ENCODE measurements at places on chromosomes 4 and X. TPM values are rescaled to one million over a fixed set of nuclear protein-coding genes. Genes with fewer than 3 reads are reported as not detected.

DNA sequence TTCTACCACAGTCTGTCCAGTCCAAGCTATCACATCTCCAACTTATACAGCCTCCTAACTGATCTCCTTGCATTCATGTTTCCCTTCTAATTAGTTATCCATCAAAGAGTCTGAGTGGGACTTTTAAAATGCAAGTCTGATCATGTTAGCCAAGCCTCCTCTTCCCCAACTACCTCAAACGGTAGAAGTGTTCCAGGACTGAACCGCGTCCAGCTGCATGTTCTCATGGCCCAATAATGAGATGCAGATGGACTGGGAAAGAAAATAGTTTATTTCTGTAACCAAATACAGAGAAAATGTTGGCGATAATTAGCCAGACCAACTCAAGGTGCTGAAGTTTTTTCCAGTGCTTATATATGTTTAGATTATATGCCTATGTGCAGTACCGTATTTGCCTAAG lies 46.6 kb upstream of the PPP1R2C start:
- H3K4me1 ChIP-seq: no peaks in the 10 kb centered on the region
- no peak overlapping the region for H3K4me3 ChIP-seq

- no peaks in the 10 kb centered on the region for H3K4me1 ChIP-seq
- H3K36me3 ChIP-seq: peaks cover 10% of the 10 kb centered on the region
- no peak overlapping the region for H3K27ac ChIP-seq
- H3K27me3 ChIP-seq: no peaks in the 10 kb centered on the region
- no peak for DNase-seq
These were observed 31.1 kb downstream of the METTL14 start for GRCh38 chr4:118716304-118716703.

GRCh38 chrX:107000013-107000515 lies at the start of gene MORC4:
Gene MORC4 (minus strand): TSS chrX:107000212. CDS start chrX:106999969, 243 bp downstream.
- H3K4me3 ChIP-seq: no peak within 1 kb of the TSS
- peaks cover 6% of the 10 kb centered on the region for H3K27me3 ChIP-seq
- H3K27ac ChIP-seq: peak within 1 kb of the TSS; percentile 83
- H3K36me3 ChIP-seq: no peaks in the 10 kb centered on the region

GRCh38 chrX:55342533-55343501 lies 78.1 kb upstream of the PAGE3 start:
- no peak overlapping the region for H3K4me3 ChIP-seq
- no peaks in the 10 kb centered on the region for H3K4me1 ChIP-seq
- no peak overlapping the region for H3K27ac ChIP-seq
- no peaks in the 10 kb centered on the region for H3K36me3 ChIP-seq

- DNase-seq: no peak
- H3K4me1 ChIP-seq: no peaks in the 10 kb centered on the region
- H3K27me3 ChIP-seq: no peaks in the 10 kb centered on the region
- H3K36me3 ChIP-seq: no peaks in the 10 kb centered on the region
- H3K27ac ChIP-seq: no peak overlapping the region
These were observed 389.9 kb upstream of the EMCN start for GRCh38 chr4:100907465-100908454.

GRCh38 chrX:66988331-66988730 lies 349.5 kb upstream of the EDA2R start:
- H3K4me1 ChIP-seq: no peaks in the 10 kb centered on the region
- H3K27me3 ChIP-seq: peaks cover 4% of the 10 kb centered on the region
- H3K27ac ChIP-seq: no peak overlapping the region

DNA sequence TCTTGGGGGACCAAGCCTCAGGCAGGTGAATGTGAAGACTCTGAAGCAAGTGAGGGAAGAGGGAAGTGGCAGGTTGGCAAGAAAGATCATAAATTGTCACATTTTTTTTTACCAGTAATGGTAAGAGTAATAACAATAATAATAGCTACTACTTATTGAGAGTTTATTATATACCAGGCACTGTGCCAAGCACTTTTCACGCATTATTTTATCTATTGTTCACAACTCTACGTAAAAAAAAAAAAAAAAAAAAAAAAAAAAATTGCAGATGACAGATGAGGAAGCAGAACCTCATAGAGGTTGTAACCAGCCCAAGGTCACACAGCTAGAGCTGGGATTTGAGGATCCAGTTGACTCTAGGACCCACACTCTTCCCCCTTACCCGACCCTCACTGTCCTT lies 40.9 kb downstream of the TSC22D3 start:
- peaks cover 71% of the 10 kb centered on the region for H3K4me1 ChIP-seq
- H3K27ac ChIP-seq: peak overlapping the region; percentile 92

DNA sequence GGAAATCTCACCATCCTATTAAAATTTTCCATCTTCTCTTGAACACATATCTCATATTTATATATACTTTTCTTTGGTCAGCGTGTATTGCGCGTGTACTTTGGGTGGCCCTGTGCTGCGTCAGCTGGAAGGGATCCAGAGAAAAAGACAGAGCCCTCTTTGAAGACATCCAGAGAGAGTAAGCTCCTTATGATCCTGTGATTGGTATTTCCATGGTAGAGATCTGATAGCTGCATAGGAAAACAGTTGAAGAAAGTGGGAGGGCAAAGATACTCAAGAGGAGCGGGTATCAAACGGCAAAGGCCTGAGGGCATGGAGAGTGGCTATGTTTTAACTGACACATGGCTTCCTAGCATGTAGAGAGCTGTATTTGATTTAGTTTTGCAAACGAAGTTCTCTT lies 4.4 kb upstream of the HPGD start:
- H3K4me3 ChIP-seq: no peak overlapping the region
- H3K4me1 ChIP-seq: peaks cover 19% of the 10 kb centered on the region
- H3K27me3 ChIP-seq: no peaks in the 10 kb centered on the region
- H3K27ac ChIP-seq: no peak overlapping the region
- no peak for DNase-seq

GRCh38 chr4:53925050-53925605 lies 139.3 kb downstream of the CHIC2 start:
- DNase-seq: no peak
- no peaks in the 10 kb centered on the region for H3K4me1 ChIP-seq
- H3K27me3 ChIP-seq: no peaks in the 10 kb centered on the region
- H3K27ac ChIP-seq: no peak overlapping the region
- no peaks in the 10 kb centered on the region for H3K36me3 ChIP-seq

GRCh38 chr4:146436423-146437162 lies 85.1 kb downstream of the SLC10A7 start:
- H3K4me1 ChIP-seq: no peaks in the 10 kb centered on the region
- H3K36me3 ChIP-seq: no peaks in the 10 kb centered on the region
- H3K27ac ChIP-seq: no peak overlapping the region
- H3K4me3 ChIP-seq: no peak overlapping the region
- H3K27me3 ChIP-seq: no peaks in the 10 kb centered on the region

DNA sequence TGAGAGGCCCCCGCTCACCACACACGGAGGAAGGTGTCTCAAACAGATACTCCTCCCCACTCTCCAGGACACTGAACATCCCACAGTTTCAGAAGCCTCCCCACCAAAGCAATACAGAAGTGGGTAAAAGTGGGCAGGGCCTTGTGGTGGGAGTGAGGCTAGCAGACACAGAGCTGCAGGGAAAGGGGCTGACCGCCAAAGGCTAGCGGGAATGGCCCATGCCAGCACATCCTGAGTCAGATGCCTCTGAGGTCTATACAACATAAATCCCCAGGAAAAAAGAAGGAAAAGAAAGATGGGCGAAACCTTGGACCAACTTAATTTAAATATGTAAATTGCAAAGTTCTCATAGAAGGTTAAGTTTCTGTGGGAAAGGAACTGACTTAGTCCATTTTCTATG lies 21.9 kb upstream of the ARHGAP10 start:
- H3K4me3 ChIP-seq: no peak overlapping the region
- no peak overlapping the region for H3K27ac ChIP-seq
- H3K36me3 ChIP-seq: no peaks in the 10 kb centered on the region
- no peaks in the 10 kb centered on the region for H3K27me3 ChIP-seq
- H3K4me1 ChIP-seq: no peaks in the 10 kb centered on the region

DNA sequence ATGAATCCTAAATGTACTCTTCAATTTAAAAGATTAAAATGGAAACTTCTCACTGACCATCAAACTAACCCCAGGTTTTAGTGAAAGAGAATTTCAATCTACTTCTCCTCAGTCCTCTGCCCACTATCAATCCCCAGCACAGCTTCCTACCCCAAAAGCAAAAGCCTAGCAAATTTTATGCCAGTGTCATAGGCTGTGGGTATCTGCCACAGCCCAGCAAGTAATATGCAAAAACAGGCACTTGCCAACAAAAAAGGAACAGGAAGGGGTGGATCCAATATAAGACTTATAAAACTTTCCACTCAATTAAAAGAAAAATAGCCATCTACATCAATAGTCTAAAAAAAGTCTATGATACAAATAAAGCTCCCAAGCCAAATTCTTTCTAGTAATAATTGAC lies 22.3 kb downstream of the CAMK2D start:
- DNase-seq: no peak
- H3K27me3 ChIP-seq: no peaks in the 10 kb centered on the region
- no peak overlapping the region for H3K27ac ChIP-seq
- H3K4me3 ChIP-seq: no peak overlapping the region

DNA sequence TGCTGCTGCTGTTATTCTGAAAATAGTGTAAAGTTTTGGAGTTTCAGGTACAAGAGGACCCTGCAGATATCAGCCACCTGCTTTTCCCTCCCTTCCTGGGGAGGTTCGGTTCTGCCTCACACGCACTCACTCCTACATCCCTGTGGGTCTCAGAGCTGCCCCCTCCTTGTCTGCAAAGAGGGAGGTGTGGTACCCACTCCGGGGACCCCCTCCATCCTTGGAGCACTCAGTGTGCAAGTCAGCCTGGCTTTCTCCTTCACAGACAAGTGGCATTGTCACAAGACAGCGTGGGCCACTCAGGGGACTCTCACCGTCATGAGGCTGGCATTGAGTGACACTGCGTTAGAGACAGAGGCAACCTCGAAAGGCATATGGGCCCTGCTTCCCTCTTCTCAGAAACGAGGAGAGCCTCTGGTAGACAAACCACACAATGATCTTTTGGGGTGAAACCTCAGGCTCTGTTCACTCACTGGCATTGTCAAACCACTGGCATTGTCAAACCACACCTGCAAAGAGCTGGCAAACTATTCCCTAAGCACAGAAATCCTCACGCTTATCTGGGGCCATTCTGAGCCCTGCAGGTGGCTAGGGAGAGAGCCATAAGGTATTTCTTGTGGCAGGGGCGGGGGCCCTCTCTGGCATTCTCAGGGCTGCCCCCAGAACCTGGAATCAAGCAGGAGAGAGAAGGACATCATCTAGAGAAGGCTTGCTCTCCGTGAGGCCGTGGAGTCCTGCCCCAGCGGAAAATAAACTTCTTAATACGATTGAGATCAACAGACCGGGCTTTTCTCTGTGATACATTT lies 285.0 kb downstream of the SHOX start:
- H3K4me3 ChIP-seq: no peak overlapping the region
- H3K4me1 ChIP-seq: no peaks in the 10 kb centered on the region
- no peaks in the 10 kb centered on the region for H3K27me3 ChIP-seq
- no peak for DNase-seq

DNA sequence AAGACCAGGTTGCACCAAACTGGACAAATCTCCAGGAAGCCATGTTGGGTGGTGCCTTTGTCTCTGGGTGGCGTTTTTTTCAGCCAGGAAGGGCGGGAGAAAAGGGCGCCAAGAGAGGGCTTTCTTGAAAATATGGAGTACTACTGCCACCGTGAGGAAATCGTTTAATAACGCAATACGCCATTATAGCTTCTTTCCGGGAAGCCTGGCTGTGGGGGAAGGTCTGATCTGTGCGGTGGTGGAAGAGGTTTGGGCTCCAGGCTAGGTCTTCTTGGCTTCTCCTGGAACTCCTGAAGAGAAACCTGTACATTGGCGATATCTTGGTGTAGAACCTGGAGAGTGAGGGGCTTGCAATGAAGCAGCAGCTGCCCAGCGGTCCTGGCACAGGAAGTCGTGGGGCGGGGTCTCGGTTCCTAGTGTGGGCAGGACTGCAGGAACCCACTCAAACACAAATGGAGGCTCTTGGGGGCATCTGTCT lies 202.7 kb downstream of the OR13H1 start:
- no peaks in the 10 kb centered on the region for H3K4me1 ChIP-seq
- peak; percentile 86 for DNase-seq
- H3K36me3 ChIP-seq: no peaks in the 10 kb centered on the region
- peak overlapping the region; percentile 21 for H3K4me3 ChIP-seq

DNA sequence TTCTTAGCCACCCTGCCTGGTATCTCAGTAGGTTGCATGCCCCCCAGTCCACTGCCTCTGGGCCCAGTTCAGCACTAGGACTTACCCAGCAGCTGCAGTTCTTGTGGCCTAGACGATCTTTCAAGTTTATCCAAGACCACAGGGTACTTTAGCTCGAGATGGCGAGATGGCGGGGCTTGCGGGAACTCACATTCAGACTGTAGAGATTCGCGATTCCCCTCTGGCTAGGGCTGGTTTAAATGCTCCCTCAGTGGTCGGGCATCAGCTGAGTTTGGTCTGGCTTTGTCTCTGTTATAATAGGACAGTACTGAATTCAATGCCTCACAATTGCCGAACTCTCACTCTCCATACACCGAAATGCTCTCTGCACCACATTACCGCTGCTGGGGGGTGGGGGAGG lies 18.4 kb upstream of the RFC1 start:
- H3K4me1 ChIP-seq: no peaks in the 10 kb centered on the region
- DNase-seq: no peak
- no peak overlapping the region for H3K27ac ChIP-seq
- H3K36me3 ChIP-seq: no peaks in the 10 kb centered on the region
- no peaks in the 10 kb centered on the region for H3K27me3 ChIP-seq
- no peak overlapping the region for H3K4me3 ChIP-seq

GRCh38 chr4:57220734-57221133 lies 110.5 kb upstream of the IGFBP7 start:
- no peak for DNase-seq
- no peaks in the 10 kb centered on the region for H3K36me3 ChIP-seq
- no peak overlapping the region for H3K27ac ChIP-seq
- no peaks in the 10 kb centered on the region for H3K4me1 ChIP-seq
- no peaks in the 10 kb centered on the region for H3K27me3 ChIP-seq

- DNase-seq: no peak
- H3K27ac ChIP-seq: no peak overlapping the region
- H3K4me1 ChIP-seq: no peaks in the 10 kb centered on the region
- H3K4me3 ChIP-seq: no peak overlapping the region
- no peaks in the 10 kb centered on the region for H3K36me3 ChIP-seq
- H3K27me3 ChIP-seq: no peaks in the 10 kb centered on the region
These were observed 285.0 kb downstream of the STIM2 start for GRCh38 chr4:27145597-27145996.

DNA sequence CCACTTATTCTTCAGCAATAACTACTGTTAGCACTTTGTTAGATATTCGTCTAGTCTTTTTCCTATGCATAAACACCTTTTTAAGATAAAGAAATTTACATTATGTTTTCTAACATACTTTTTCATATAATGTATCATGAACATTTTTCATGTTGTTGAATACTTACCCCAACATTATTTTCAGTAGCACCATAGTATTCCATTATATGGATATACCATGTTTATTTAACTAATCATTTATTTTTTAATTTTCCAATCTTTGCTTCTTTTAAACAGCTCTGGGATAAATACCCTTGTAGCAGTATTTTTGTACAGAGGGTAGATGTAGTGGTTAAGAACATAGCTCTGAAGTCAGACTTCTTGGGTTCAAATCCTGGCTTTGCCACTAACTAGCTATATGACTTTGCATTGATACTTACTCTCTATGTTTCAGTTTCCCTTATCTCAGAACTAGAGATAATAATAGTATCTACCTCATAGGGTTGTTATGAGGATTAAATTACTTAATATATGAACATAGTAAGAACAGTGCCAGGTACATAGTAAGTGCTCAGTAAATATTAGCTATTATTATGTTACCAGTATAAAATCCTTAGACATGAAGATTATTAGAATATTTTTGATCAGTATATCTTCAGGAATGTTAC lies 11.3 kb downstream of the EXOC1 start:
- H3K36me3 ChIP-seq: no peaks in the 10 kb centered on the region
- H3K4me1 ChIP-seq: peaks cover 17% of the 10 kb centered on the region
- peak overlapping the region; percentile 53 for H3K27ac ChIP-seq
- DNase-seq: no peak

Gene XAGE2
- total RNA-seq: not detected

Gene RBMXL3
- not detected for total RNA-seq

Gene GPR119
- not detected for total RNA-seq

Gene MAGEA2B
- total RNA-seq: not detected
